T-helper 17 cell (primary cell): ENCODE measurements at places on chromosomes 16 and 17.

DNA sequence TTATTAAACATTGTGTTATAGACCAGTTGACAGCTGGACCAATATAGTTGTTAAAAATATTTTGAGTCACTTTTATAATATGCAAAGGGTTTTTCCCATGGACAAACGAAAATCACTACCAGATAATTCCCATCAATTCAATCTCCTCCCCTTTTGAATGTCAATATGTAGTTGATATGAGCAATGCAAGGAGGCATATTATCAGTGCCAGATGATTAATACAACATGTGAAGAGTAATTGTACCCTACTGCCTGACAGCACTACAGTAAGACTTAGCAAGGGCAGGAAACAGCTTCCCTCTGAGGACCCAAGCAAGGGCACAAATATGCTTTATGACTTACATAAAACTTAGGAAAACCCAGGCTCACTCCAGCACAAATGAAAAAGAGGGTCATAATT is 17.3 kb downstream of the KANSL1 start:
- no peak for DNase-seq

DNA sequence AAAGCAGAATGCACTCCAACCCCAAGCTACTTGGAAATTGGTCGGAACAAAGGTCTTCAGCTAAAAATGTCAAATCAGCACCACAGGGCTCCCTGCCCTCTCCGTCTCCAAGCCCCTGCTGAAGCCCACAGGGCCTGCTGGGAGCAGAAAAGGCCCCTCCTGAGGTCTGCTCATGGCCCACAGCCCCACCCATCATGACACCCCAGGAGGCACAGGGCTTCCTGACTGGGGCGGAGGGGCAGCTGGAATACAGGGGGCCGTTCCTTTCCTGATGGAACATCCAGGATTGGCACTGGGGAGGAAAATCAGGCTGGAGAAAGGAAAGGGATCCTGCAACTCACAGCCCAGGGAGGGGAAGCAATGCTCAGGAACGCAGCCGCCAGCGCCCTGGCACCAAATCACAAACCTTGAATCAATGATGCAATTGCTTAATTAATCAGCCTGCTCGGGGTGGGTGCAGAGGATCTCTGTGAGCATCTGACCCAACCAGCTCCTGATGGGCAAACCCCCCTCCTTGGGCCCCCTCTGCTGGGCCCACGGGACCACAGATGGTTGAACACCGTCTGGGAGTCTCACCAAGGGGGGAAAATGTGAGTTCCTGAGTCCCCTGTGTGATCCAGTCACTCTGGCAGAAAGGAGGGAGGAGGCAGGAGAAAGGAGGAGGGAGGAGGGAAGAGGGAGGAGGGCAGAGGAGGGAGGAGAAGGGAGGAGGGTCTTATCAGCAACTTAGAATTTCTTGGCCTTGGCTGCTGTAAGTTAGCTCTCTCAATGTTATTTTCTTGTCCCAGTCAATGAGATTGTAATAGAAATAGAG is 155.5 kb downstream of the ZNF423 start:
- DNase-seq = no peak

GRCh38 chr16:4142268-4142667 is 26.0 kb upstream of the ADCY9 start:
- DNase-seq = no peak

GRCh38 chr16:55663765-55664677 is 8.2 kb downstream of the SLC6A2 start:
- DNase-seq = no peak

GRCh38 chr16:9534759-9535158 is 443.3 kb downstream of the HAPSTR1 start:
- DNase-seq = no peak

- no peak for DNase-seq
Measured at GRCh38 chr17:57115377-57115776, 30.3 kb downstream of the AKAP1 start.

DNA sequence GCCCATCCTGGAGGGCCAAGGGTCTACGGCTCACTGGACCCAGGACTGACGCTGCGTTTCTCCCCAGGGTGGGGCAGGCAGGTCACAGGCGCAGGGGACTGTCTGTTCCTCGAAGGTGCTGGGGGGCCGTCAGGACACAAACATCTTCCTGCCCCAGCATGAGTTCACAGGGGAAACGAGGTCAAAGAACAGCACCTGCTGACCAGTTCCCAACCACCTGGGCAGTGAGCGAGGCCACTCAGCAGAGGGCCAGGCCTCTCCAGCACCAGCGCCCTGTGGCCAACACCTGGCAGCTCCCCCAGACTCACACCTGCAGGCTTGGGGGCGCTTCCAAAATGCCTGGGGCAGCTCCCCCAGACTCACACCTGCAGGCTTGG is 29.7 kb downstream of the TIMM22 start:
- DNase-seq = no peak

DNA sequence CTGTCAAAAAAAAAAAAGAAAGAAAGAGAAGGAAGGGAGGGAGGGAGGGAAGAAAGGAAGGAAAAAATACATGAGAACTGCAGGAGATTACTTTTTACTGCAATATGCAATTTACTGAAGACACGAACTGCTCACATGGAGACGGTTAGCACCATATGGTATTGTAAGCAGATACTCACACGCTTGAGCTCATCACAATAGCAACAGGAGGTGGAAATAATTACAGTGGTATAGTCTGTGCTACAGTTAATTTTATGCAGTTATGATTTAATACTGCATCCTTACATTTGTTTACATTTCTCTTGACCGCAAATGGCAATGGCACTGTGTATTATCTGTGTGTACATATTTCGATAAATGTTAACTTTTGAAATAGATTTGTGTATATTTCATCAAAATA is 21.4 kb upstream of the SLC46A1 start:
- no peak for DNase-seq

DNA sequence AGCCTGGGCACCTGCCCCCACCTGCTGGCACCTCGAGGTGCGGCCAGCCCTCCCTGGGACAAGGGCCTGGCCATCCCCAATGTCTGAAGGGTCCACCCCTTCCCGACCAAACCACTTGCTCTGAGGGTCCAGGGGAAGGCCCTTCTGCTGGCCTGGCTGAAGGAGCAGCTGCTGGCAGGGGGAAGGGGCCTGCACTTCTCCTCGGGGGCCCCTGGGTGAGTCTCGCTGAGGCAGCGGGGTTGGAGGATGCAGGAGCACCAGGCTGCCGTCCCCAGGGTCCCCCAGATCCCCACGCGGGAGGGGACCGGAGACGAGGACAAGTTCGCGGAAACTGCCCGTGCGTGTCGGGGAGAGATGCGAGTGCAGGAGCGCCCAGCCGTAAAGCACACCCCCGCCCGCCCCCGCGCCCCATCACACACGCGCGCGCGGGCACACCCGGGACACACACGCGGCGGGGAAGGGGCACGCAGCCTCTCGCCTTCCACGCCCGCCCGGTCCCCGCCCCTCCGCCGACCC is 725 bp upstream of the CACNA1H start:
- DNase-seq = peak; percentile 23

DNA sequence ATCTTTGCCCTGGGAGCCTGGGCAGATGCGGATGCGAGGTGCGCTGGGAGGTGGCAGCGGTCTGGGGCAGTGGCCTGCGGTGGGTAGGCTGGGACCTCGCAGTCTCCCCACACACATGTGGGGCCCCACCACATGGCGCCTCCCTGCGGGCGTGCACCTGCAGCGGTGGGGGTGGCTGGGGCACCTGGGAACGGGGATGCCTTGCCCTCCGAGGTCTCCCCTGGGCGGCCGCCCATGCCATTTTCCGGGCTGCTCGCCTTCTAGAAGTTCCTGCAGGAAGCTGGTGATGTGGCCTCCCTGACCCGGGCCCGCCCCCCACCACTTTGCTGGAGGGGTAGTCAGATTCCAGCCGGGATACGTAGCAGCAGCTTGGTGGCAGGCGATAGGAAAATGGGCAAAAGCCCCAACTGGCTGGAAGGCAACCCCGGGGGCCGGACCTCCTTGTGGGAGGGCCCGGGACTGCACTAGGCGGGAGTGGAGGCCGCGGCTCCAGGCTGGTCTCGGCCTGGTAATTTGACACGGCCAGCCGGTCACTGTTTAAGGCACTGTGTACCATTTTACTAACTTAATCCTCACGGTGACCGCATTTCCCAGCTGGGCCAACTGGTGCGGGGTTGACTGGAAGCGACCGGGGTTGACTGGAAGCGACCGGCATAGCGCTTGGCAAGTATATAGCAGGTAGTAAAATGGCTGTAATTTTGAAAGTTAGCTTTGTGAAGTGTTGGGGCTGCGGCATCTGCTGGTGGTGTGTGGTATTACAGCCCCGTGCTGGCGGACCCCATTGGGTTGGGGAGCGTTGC is 38.5 kb downstream of the IGF2BP1 start:
- DNase-seq = no peak

DNA sequence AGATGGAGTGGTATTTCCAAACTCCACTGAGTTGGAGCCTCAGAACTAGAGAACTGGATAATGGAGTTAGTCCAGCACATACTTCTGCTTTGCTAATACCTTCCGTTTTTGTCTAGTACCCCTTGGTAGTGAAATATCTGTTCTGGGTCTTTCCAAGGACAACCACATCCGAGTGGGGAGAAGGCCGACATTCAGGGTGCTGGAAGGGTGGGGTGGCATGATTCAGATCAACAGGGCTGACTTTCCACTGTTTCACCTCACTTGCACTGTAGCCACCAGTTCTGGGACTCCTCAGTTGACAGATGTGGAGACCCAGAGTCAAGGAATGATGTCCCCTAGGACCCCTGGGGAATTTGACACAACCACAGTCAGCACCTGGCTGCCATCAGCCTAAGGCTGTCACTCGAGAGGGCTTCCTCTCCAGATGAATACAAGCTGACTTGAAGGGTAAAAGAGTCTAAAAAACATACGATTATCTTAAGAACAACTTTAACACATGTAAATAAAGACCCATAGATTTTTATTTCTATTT is 84.8 kb upstream of the HNF1B start:
- no peak for DNase-seq
